Stimulated activated CD4-positive, alpha-beta T cell treated with anti-CD3 and anti-CD28 coated beads, TNF-alpha, amount 100 ng/mL, for 24 hours (primary cell): ENCODE measurements at places on chromosomes 5 and 9.

DNA sequence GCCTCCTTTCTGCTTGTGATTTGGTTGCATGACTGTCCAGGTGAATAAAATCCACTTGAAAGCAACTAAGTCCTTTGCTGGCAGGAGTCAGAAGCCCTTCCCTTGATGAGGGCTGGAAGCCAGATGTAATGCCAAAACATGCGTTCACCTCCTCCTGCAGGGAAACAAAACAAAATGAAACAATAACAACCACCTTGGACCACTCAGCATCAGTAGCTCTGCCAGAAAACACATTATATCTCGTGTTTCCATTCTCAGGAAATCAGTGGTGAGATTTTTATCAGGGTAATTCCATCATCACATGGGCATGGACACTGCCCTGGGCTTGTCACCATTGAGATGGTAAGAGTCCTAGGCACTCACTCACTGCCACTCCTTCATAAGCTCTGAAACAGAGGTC is 350.3 kb upstream of the ACTBL2 start:
- DNase-seq: no peak

DNA sequence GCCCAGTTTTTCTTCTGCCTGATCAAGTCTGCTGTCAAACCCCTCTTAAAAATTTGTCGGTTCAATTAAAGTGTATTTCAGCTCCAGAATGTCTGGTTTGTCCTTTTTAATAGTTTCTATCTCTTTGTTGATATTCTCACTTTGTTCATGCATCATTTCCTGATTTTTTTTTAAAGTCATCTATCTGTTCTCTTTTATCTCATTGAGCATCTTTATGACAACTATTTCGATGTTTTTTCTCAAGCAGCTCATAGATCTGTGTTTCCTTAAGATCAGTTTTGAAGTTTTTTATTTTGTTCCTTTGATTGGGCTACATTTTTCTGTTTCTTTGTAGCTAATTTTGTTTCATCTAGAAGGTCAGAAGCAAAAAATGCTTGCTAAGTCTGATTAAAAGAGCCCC is 53.7 kb downstream of the FGD3 start:
- no peak for DNase-seq

DNA sequence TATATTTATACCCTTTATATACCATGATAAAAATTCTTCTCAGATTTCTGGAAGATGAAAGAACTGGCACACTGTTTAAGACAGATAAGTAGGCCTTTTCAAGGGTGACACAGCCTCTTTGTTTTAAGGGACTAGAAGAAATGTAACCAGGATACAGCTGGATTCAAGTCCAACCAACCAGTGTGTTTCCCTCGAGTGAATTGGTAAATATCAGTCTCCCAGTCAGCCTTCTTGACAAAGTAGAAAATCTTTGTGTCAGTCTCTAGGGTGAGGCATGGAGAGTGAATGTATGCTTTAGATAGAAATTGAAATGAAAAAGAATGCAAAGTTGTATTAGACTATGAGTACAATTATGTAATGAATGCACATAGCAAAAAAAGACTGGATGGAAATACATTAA is 119.1 kb downstream of the ZDHHC21 start:
- no peak for DNase-seq

GRCh38 chr5:107672211-107673038 is 1.7 kb upstream of the EFNA5 start:
- DNase-seq: no peak

GRCh38 chr9:127715470-127716337 is at the start of the genes PTRH1 and TTC16:
Gene PTRH1, minus strand, starts transcription at chr9:127715663. Its CDS starts 24 bp downstream, at chr9:127715639.
Gene TTC16, plus strand, starts transcription at chr9:127716079. Its CDS starts 67 bp downstream, at chr9:127716146.
- peak; percentile 98 for DNase-seq

DNA sequence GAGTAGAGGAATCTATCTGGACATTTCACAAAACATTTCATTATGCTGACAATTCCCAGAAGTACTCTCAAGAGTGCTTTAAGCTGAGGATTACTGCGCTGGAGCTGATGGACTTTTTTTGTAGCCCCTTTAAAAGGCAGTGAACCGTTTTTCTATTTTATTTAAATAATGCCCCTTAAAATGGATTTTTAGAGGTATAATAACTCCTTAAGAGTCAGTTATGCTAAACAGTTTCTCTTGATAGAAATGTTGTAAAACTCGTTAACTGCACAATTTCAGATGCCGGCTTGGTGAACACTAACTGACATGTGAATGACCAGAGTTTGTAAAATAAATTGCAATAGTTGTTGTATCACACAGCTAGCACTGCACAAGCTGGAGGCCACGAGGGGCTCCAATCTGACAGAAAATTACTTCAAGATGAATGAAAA is 174.0 kb downstream of the NR2F1-AS1 start:
- no peak for DNase-seq

- no peak for DNase-seq
Observed at GRCh38 chr9:35452481-35452880, 37.4 kb upstream of the RUSC2 start.

DNA sequence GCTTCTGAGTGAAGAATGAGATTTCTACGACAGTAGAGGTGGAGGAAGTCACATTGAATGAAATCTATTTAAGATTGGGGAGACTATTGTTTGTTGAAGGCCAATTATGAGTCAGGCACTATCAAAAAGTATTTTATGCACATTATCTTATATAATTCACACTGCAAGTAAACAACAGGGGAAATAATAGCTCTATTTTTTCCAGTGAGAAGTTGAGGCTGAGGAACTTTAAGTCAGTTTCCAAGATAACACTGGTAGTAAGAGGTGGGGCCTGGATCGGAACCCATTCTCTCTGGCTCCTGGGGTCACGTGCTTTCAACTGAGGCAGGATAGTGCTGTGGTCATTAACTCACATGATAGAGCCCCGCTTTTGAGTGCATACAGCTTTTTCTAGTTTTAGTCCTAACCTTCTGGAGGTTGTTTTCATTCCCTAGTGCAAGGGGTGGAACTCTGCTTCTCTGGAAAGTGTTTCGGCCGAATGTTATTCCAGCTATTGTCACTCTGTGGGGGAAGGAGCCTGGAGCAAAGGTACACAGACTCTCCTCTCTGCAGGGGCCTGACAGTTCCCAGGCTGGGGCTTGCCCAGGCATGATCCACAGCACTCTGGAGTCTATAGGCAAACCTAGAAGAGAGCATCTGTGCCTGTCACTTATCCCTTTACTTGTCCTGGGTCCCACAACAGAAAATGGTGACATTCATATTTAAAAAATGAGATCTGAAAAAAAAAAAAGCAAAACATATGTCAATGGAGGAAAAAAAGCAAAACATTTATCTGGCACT is 352.4 kb upstream of the ACTBL2 start:
- DNase-seq: no peak

DNA sequence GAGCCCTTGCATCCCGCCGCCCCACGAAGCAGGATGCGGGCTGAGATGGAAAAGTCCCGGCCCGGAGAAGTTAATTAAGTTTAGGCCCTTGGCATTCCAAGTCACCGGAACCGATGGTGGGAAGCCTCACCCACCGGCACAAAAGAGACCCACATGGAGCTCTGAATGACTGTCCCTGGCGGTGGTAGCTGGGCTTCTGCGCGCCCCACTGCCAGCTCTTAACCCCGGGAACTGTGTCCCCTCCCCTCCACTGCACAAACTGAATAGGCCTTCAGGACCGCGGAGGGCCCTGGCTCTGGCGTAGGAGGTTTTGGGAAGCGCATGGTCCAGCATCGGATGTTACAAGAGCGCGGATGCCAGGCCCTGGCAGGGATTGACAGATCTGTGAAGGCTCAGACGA is 291.1 kb upstream of the TUT7 start:
- DNase-seq: no peak

DNA sequence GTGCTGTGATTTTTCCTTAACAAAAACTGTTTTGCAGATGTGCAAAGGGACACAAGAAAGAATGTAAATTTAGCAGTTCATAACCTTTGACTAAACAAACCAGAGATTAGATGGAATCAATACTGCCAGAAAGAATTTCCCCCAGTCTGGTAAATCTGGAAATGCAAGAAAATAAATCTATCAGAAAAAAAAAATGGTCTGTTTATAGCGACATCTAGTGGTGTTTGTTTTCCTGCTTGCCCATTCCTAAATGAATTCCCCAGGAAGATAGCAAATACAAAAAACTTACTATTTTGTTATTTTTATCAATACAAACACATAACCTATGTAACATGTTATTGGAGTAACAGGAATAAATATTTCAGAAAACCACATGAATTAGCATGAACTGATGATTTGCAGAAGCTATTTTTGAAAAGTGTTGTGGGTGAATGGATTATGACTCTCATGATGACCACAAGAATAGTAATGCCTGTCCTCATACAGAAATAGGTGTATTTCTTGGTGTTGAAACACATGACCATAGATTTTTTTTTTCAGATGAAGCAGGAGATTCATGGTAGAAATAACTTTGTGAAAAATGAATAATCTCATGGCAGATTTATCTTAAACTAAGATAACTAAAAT is 1703.8 kb downstream of the MAT2B start:
- no peak for DNase-seq

DNA sequence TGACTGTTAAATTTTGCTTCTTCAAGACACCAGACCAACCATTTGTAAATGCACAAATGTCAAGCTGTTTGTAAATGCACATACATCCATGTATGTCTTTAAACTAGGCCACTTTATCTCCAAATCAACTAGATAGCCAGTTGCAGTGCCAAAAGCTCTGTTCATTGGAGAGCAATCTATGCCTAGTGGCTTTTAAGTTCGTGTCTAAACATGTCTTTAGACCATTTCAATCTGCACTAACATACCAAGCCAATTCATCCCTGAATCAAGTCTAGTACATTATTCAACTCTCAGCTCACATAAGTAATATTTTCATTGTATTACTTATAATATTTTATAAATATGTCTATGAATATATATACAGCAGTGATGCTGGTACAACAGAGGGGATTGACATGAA is 985.9 kb downstream of the CDH18 start:
- DNase-seq: no peak

DNA sequence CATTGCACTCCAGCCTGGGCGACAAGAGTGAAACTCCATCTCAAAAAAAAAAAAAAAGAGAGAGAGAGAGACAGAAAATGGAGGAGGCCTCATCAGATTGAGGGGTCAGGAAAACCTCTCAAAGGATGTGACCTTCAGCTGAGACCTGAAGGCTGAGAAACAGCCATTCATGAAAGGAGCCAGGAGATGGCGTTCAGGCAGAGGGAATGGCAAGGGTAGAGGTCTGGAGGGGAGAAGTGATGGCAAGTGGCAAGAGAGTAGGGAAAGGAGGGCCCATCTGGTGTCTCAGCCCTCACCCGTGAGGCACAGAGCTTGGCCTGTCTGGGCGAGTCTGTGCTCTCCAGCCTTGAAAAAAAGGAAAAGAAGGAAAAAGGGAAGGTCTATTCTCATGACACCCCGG is 17.0 kb downstream of the CAMK2A start:
- no peak for DNase-seq

DNA sequence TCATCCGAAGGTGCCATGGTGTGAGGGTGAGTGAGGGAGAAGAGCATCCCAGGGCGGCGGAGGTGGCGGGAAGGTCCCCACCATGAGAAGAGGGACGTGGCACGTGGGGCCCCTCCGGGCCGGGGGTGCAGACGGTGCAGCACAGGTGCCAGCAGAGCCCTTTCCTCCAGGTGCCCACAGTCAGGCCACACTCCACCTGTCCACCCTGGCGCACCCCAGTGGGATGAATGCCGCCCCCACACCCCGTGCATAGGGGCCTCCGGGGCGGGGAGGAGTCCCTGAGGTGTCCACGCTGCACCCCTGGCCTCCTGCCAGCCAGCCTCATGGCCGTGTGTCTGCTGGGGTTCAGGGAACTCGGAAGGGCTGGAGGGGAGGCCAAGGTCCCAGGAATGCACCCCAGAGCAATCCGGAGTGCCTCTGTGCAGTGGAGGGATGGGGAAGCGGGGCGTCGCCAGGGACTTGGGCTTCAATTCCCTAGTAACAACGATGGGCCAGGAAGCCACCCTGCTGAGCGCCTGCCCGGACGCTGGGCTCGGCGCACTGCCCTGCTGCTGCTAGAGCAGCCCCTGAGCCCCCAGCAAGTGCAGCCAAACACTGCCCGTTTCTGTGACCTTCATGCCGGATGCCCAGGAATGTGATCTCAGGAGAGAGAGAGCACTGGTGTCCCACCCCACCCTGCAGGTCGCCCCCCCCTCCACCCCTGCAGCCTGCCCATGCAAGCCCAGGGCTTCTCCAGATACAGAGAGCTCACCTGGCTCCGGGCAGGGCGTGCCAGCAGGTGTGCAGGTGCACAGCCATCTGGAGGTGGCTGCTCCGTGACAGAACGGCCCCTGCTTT is 8.8 kb upstream of the NACC2 start:
- DNase-seq: no peak

GRCh38 chr9:79883073-79883645 is 311.4 kb downstream of the TLE4 start:
- no peak for DNase-seq

DNA sequence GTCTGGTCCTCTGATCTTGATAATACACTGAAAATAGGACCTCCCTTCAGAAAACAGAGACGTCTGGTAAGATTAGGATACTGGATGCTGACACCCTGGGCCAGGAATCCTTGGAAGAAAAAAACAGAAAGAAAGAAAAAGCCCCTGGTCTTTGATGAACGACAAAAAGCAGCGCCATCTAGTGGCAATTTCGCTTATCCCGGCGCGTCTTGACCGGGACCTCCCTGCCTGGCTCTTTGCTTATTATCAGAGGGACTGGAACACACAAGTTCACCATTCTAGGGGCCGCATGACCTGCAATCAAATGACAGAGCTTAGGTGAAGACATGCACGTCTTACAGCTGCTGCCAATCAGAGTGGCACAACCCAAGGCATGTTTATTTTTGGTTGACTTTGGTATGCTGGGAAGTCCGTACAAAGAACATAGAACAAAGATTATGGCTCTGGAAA is 114.9 kb upstream of the NFIB start:
- DNase-seq: peak; percentile 14

GRCh38 chr9:112479221-112479620 is 7.4 kb upstream of the KIAA1958 start:
- DNase-seq: no peak

DNA sequence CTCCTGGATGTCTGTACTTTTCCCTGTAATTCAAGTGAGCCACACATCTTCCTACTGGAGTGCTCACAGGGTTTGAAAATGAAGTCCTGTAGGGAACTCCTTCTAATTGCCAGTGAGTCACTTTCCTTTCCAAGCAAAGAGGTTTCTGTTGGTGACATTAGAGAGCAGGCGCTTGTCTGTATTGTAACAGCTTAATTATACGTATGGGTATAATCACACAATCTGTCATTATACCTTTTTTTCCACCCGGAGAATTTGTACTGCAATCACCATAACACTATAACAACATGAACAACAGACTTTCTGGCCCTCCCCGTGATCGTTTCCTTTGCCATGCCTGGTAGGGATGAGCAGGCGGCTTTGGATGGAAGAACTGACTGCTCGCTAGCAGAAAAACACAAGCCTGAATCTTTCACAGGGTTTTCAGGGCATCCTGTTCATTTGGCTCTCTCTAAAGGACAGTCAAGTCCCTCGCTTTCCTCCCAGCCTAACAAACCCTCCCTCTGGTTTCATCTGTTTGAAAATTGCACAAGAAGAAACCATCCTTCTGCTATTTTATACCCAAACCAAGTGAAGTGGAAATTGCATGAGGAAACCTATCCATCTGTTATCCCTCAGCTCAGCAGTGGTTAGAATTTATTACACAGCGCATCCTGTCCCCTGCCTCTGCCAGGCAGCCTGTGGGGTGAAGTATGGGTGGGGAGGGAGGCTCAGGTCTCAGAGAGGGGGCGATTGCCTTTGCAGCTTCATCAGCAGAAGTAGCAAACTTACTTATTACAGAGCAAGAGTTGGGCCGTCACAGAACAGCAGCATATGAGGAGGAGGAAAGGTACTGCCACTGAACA is 307.0 kb upstream of the TLE4 start:
- no peak for DNase-seq

- no peak for DNase-seq
Observed at GRCh38 chr9:92639791-92640271, 30.1 kb downstream of the IPPK start.

GRCh38 chr9:137955224-137955570 is 77.6 kb downstream of the CACNA1B start:
- DNase-seq: no peak
